Activated naive CD4-positive, alpha-beta T cell treated with Interleukin-2 at 50 U/mL for 16 hours (primary cell): ENCODE measurements at places on chromosomes 16 and 17.

- no peak for DNase-seq
These were observed 151.8 kb downstream of the PITPNC1 start for GRCh38 chr17:67528751-67529436.

- DNase-seq: no peak
These were observed 76.3 kb upstream of the KIFC3 start for GRCh38 chr16:57878586-57878985.

GRCh38 chr16:64375391-64375980, 746.4 kb downstream of the CDH11 start:
- DNase-seq: no peak

- no peak for DNase-seq
These were observed 99.3 kb downstream of the GAS7 start for GRCh38 chr17:10099051-10099571.

DNA sequence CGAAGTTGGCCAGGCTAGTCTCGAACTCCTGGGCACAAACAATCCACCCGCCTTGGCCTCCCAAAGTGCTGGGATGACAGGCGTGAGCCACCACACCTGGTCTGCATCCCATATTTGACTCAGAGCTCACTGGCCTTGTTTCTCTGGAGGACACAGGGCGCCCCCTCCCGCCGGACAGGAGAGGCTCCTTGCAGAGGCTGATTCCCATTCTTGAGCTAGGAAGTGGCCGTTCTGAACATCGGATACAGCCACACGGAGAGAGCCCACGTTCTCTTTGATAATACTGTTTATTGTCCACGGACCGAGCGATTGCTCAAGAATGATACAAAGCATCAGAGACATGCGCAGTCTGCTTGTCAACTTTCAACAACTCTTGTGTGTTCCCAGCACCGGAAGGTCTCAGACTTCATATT, 12.1 kb upstream of the USP36 start:
- no peak for DNase-seq

DNA sequence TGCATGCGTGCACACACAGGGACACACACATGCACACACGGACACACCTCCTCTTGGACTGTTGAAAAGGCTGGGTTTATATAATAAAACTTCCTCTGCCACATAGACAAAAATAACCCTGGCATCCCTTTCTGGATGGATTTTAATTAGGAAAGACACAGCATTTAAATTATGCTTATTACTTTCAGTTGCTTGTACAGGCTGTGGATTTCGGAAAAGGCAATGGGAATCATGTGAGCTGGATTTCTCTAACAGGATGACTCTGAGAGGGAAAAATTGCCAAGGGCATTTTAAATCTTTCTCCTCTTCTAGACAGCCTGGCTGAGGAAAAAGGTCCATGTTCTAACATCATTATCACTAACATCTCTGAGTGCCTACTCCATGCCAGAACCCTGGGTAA, 75.9 kb downstream of the HLF start:
- DNase-seq: no peak

DNA sequence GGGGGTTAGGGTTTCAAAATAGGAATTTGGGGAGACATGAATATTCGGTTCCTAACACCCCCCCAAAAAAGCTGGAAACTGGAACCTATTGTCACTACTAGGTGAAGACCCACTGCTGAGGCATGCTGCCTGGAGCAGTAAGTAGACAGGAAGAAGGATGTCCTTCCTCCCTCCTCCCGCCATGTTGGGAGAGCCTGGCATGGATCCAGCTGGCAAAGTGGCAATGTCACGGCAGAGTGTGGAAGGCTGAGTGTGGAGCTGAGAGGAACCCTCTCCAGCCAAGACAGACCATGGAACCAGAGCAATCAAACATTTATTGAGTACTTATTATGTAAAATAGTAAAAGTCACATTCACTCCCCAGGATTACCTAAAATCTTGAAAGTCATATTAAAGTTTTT, 49.0 kb downstream of the CCDC182 start:
- no peak for DNase-seq

DNA sequence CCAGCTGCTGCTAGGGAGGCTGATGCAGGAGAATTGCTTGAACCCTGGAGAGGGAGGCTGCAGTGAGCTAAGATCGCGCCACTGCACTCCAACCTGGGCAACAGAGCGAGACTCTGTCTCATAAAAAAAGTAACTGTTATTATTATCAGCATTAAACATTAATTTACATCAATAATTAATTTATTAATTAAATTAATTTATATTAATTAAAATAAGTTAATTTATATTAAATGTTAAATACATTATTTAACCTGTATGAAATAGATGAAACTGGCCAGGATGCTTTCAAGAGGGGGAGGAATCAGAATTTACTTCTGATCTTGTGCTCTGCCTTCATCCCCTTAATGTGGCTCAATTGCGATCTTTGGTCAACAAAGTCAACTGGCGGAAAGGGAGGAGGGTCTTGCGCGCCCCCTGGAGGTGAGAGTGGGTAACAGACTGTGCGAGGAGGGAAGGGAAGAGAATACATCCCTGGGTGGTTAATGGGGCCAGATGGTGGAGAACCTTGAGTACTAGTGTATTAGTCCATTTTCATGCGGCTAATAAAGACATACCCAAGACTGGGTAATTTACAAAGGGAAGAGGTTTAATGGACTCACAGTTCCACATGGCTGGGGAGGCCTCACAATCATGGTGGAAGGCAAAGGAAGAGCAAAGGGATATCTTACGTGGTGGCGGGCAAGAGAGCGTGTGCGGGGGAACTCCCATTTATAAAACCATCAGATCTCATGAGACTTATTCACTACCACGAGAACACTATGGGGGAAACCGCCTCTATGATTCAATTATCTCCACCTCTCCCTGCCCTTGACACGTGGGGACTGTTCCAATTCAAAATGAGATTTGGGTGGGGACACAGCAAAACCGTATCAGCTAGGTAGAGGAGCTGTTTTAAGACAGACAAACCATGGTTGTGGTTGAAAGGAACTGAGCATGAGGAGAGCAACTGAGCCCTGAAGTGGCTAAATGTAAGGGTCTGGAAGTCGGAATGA, 15.7 kb upstream of the CPPED1 start:
- peak; percentile 81 for DNase-seq

DNA sequence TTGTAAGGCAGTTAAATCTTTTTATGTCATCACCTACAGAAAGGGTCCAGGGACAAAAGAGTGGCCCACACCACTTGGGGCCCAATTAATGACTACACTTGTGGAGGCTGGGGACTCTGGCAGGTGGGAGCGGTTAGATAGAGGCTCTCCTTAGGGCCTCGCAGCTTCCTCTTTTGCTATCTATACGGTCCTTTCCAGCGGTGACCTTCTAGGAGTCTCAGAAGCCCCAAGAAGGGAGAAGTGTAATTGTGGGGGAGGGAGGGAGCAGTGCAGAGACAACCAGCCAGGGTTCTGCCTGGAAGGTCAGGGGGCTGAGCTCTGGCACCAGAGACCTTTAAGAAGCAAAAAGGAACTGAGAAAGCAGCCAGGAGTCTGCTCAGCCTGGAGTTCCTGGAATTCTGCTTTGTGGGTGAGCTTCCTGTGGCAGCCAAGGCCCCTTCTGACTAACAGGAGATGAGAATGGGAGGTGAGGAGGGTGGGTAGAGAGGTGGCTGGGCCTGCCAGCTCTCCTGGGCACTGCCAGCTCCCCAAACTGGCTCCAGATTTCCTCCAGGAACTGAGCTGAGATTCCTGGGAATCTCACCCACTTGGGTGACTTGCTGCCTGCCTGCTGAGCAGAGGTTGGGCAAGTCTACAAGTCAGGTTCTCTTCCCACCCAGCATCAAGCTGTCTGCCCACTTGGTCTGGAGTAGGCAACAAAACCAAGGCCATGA, 16.3 kb upstream of the MAP3K14 start:
- no peak for DNase-seq

GRCh38 chr17:74318391-74318790, 7.6 kb upstream of the KIF19 start:
- DNase-seq: no peak

DNA sequence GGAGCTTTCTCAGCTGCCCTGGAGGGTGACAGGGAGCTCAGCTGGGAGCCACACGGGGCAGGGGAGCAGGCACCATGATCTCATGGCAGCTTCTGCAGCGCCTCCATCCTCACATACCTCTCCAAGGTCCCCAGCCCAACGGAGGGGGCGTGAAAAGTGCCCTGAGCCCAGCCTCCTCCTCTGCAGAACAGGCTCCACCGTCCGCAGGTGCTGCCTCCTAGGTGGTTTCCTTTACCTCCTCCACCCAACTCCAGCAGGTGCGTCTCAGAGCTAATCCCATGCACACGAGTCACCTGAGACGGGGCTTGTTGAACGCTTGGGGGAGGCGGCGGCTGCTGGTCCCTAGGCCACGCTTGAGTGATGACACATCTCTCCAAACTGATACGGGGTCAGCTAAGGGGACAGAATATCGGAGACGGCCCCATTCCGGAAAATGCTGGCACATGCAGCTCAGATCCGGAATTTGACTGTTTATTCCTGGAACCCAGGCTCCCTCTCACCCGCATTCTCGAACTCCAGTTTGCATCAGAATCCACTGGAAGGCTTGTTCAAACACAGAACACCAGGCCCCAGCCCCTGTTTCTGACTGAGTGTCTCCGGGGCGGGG, 387 bp upstream of the SLC38A8 start:
- no peak for DNase-seq

GRCh38 chr17:19718613-19719354, 2.4 kb upstream of the SLC47A2 start:
- DNase-seq: no peak

DNA sequence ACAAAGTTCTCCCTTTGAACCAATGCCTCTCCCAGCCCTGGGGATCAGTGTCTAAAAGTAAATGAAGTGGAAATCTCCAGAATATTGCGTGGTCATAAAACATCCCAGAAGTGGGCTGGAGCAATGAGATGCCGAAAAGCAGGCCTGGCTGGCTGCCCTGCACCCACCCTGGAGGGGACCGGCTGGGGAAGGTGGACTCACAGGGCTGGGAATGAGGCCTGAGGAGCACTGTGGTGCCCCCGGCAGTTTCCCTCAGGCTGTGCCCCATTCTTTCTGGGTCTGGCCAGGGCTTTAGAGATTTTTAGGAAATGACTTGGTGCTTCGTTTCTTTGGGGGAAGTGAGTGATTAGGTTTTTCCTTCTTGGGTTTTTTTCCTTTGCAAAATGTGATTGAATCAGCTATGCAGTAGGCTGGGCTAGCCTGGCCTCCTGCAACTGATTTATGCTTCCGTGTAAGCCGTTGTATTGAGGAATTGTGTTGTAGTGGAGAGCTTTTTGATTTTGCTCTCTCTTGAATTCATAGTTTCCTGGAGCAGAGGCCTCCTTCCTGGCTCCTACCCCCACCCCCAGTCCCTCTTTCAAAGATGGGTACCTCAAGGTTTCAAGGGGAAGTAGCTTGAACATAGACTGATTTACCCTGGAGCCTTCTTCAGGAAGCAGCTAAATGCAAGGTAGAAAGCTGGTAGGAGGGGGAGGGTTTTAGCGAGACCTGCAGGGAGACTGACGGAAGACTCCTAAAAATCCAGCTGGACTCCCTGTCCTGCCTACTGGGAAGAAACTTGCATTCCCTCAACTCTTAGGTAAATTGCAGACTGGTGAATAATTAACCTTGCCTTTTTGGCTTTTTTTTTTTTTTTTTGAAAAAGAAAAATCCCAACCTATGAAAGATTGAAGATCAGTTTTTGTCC, 170.2 kb downstream of the RAB11FIP4 start:
- no peak for DNase-seq
